ENCODE measurements at places on chromosomes 6 and 20. TPM values are rescaled to one million over a fixed set of nuclear protein-coding genes. Genes with fewer than 3 reads are reported as not detected.
A peak's percentile ranks its signal among the peaks of the same experiment; 100 is the strongest.

- DNase-seq: peak; percentile 86
Observed at GRCh38 chr20:1423625-1424106, 30.8 kb upstream of the FKBP1A start.

The MAS1 gene
- 0.06 TPM for total RNA-seq

GRCh38 chr6:72425003-72425681 lies 196.7 kb upstream of the KCNQ5 start:
- DNase-seq: peak; percentile 48

DNA sequence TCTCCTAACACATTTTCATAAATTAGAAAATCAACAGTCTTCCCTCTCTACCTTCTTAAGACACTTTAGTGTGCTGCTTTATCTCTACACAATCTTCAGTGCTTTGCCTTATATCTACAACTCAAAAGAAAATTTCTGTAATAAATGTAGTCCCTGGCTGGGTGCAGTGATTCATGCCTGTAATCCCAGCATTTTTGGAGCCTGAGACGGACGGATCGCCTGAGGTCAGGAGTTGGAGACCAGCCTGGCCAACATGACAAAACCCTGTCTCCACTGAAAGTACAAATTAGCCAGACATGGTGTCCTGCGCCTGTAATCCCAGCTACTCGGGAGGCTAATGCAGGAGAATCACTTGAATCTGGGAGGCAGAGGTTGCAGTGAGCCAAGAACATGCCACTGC lies 9.7 kb upstream of the EDN1 start:
- no peak for DNase-seq

- DNase-seq: no peak
Observed at GRCh38 chr6:1890987-1891386, 281.3 kb downstream of the FOXC1 start.

The FAM209A gene
- total RNA-seq: not detected

- DNase-seq: no peak
Observed at GRCh38 chr20:47610247-47610944, 108.7 kb downstream of the NCOA3 start.

The XKR7 gene
- total RNA-seq: 3.7 TPM

- no peak for DNase-seq
Observed at GRCh38 chr6:52550870-52551269, 26.0 kb downstream of the TRAM2 start.

The C6orf58 gene
- total RNA-seq: not detected

DNA sequence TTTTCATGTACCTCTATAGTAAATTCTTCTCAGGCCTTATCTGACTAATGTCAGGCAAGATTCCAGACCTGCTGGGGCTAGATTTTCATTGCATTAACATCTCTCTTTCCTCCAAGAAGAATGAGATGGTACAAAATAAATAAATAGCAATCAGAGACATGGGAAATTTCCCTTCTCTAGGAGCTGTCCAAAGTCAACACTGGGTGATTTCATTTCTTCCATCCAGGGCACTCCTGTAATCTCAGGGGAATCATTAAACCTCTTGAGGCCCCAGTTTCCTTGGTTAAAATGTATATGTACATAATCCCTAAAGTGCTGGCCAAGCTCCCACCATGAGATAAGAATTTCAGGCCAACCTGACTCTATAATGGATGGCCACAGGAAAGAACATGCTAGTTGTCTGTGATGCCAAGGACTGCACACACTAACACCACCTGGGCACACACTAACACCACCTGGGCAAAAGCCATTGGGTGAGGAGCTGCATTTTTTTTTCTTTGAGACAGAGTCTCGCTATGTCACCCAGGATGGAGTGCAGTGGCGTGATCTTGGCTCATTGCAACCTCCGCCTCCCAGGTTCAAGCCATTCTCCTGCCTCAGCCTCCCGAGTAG lies 912 bp downstream of the IL17F start:
- no peak for DNase-seq

The TREML1 gene
- total RNA-seq: 0.39 TPM

- DNase-seq: peak; percentile 83
Observed at GRCh38 chr6:169141671-169142537, 111.7 kb downstream of the THBS2 start.

Measured in spinal cord (tissue), 10 donors.